Globus pallidus (tissue), 1 donor: ENCODE measurements at places on chromosomes 4 and X.

GRCh38 chr4:146027761-146028160 lies 89.1 kb upstream of the ZNF827 start:
- DNase-seq, result no peak

DNA sequence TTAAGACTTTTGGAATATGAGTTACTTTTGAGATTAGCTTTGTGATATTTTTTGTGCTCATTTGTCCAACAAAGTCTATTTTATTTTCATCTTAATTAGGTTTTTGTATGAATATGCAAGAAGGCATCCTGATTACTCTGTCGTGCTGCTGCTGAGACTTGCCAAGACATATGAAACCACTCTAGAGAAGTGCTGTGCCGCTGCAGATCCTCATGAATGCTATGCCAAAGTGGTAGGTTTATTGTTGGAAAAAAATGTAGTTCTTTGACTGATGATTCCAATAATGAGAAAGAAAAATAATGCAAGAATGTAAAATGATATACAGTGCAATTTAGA lies 10.8 kb downstream of the ALB start:
- DNase-seq, result no peak

DNA sequence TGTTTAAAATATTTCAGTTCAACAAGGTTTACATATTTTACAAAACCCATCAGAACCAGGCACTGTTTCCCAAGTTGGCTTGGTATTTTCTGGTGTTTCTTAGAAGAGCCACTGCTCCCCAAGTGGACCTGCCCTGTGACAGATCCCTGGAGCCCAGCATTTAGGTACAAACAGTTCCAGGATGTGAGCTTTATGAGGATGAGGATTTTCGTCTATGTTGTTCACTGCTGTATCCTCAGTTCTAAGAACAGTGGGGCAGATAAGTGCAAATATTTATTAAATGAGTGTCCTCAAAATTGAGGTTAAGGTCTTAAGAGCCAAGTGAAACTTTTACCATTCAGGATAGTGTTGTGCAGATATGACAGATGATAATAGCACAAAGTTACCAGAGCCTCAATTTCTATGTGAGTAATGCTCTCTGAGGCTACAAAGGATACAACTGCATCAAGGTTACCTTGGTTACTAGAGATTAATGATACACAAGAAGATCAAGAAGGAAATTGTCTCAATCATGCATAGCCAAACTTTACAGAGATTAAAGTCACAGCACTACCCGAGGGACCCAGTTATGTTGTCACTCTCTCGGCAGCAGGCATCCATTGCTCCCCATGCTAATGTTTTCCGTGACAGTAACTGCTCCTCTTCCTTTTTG lies 37.5 kb downstream of the ANXA3 start:
- no peak for DNase-seq

GRCh38 chr4:98653890-98654867 lies 4.2 kb downstream of the TSPAN5 start:
- no peak for DNase-seq

DNA sequence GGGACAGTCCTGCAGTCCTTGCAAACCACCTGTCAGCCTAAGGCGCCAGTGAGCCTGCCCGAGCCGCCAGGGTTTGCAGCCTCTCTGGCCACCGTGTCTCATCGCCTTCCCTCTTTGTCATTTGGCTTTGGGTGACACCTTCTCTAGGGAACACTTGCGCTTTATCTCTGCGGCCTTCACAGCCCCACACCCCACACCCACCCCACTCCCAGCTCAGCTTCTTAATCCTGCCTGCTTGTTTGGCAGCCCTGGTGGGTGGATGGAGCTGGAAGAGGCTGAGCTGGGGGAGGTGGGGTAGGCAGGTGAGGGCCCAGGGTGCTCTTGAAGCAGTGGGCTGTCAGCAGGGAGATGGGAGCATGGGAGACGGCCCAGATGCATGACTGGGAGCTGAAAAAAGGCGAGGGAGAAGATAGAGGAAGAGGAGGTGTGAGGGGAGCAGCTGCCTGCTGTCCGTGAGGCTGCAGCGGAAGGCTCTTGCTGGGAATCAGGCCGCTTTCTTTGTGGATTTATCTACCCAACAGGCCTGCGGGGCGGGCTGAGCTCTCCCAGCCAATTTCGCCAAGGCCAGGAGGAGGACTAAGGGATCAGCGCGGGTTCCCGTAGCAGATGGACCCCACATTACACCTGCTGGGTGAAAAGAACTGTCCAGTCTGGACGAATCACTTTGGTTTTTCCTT lies 97.5 kb upstream of the STOX2 start:
- DNase-seq, result no peak

DNA sequence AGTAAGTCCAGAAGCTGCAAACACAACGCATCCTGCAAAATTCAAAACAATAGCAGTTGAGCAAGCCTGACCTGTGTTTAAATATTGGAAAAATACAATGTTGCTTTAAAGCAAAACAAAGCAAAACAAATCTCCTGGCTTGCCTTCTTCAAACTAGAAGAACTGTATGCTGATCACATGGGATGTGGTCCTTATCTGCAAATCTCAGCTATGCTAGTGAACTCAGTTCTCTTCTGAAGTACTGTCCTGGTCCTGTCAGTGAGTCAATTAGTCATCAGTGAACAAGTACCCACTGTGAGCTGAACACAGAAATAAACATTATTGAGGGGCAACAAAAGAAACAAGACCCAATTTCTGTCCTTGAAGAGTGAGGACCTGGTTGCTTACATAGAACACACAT lies 522.5 kb downstream of the SMARCA1 start:
- DNase-seq, result no peak

DNA sequence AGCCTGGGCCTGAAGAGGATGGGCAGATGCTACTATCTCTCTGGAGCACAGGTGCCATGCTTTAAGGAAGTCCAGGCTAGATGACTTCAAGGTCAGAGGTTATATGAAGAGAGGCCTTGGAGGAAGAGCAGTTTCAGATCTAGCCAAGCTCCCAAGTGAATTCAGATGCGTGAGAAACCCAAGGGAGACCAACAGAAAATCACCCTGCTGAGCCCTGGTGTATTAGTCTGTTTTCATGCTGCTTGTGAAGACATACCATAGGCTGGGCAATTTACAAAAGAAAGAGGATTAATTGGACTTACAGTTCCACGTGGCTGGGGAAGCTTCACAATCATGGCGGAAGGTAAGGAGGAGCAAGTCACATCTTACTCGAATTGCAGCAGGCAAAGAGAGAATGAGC lies 47.8 kb upstream of the LGI2 start:
- no peak for DNase-seq

DNA sequence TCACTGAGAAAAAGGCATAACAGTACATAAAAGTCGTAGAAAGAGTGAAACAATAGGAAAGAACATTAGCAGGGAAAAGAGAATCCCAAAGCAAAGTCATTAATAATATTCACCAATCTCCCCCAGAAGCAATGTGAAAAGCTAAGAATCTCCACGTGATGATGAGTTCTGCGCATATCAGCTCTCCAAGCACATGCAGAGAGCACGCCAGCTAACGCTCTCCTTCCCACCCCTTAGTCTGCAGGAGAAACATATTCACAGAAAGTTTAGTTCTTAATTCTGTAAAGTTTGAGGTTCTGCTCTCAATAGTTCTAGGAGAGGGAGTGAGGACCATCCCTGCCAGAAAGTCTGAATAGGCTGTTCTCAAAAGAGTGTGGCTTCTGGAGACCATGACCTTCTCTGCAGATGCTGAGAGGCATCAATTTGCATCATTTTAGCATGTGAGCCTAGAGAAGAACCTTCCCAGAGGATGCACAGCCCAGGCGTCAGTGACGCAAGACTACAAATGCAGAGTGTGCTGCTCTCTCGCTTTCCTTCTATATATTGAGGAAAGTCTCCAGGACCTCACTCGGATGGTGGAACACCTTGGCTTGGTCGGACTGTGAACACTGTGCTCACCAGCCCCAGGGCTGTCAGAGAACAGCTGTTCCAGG lies 51.3 kb upstream of the AFAP1 start:
- no peak for DNase-seq

- DNase-seq, result no peak
These were observed 24.9 kb downstream of the RGS12 start for GRCh38 chr4:3317656-3318211.
